Lung (tissue), 17 donors: ENCODE measurements at places on chromosomes 3 and 15. TPM values are rescaled to one million over a fixed set of nuclear protein-coding genes. Genes with fewer than 3 reads are reported as not detected.

Gene ATP13A5
- 1.1 TPM for total RNA-seq

Gene DNASE1L3
- 2.2 TPM for total RNA-seq

Gene SLC25A36
- total RNA-seq, result 289 TPM

Gene TRANK1
- total RNA-seq, result 34.3 TPM

Gene HHLA2
- total RNA-seq, result 4.8 TPM

Gene PLA1A
- total RNA-seq, result 1.8 TPM

Gene STRC
- total RNA-seq, result 0.40 TPM

Gene SV2B
- 2.8 TPM for total RNA-seq

Gene CPLX3
- not detected for total RNA-seq

DNA sequence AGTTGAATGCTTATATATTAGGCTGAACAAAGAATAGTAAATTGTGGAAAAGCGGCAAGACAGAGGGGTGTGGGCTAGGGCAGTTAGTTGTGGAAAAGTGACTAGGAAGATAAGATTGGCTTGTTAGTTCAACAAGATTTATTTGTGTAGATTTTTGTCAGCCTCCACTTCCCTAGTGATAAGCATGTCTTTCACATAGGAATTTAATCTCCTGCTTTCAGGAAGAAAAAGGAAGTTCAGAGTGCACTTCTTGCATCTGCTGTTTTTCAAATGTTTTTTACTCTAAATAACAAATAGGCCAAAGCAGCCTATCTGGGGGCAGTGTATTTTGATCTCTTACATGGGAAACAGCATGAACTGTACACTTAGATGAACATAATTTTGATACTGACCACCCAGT is 919.9 kb downstream of the NAALADL2 start:
- DNase-seq, result no peak

- DNase-seq, result no peak
Measured at GRCh38 chr3:191919491-191920026, 458.6 kb downstream of the PYDC2 start.

DNA sequence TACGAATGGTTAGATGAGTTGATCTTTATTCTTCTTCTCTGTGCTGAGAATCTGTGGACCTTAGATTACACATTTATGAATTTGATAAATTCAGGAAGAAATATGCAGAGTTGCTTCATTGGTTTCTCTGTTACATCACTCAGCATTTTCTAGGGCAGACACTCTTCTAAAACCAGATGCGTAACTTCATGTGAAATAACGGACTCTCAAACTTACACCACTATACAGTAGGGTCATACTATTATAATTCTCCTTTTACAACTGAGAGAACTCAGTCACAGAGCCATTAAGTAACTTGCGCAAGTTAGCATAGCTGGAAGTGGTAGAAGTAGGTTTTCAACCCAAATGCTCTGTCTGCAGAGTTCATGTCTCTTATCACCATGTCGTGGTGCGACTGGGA is 5.7 kb downstream of the TMEM207 start:
- no peak for DNase-seq

DNA sequence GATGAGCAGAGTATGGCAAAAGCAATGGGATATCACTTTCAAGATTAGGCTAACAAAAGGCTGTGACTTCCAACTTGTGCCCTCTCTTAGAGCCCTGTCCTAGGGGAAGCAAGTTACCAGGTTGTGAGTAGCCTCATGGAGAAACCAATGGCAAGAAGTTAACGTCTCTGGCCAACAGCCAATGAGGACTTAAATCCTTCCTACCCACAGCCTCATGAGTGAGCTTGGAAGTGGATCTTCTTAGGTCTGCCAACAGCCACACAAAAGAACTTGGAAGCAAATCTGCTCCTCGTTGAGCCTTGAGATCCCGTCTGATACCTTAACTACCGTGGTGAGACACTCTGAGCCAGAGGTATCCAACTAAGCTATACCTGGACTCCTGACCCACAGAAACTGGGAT is 5.7 kb downstream of the NME9 start:
- no peak for DNase-seq

GRCh38 chr3:15501126-15501525 is 20.4 kb downstream of the COLQ start:
- DNase-seq, result no peak

DNA sequence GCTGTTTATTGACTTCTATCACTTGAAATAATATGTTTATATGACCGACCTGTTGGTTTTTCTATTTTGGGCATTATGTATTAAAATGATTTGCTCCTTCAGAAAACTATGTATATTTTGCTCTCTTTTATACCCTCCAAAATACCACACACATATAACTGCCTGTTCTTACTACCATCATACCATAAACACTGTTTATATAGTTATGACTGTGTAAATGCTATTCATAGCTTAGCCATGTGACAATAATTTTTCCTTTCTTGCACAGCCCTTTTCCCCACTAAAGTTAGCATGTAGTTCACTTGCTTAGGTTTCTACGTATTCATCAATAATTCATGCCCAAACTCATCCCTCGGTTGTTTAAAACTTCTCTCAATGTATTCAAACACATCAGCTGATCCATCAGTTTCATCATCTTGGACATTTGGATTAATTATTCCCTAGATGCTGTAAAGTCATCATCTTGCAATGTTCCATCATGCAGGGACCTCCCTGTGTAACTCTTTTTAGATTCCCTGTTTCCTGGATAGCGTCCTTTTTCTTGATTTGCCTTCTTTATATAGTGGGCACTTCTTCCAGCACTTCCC is 8.2 kb upstream of the RYK start:
- no peak for DNase-seq

GRCh38 chr3:189282189-189282588 is 110.4 kb downstream of the TPRG1 start:
- no peak for DNase-seq

DNA sequence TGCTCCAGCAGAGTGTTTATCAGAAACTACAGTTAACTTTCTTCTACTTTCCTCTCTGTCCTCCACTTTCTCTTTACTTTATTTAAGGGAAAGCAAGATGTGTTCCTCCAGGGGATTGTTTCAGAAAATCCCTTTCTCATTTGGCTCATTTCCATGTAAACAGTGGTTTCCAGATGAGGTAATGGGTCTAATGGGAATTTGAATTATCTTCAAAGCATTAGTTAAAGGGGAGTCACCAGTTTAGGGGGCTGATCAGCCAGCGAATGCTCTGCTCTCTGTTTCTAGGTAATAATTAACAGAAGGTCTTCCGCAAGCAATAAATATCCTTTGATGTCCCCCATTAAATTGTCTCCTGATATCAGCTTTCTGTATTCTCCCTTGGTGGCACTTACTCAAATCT is 30.4 kb upstream of the ZNF639 start:
- DNase-seq, result peak; percentile 17

GRCh38 chr3:42443292-42443691 is 32.9 kb upstream of the LYZL4 start:
- no peak for DNase-seq

- DNase-seq, result no peak
Measured at GRCh38 chr3:171755015-171755589, 55.2 kb downstream of the PLD1 start.

- no peak for DNase-seq
Measured at GRCh38 chr3:13714251-13714916, 165.5 kb downstream of the FBLN2 start.

DNA sequence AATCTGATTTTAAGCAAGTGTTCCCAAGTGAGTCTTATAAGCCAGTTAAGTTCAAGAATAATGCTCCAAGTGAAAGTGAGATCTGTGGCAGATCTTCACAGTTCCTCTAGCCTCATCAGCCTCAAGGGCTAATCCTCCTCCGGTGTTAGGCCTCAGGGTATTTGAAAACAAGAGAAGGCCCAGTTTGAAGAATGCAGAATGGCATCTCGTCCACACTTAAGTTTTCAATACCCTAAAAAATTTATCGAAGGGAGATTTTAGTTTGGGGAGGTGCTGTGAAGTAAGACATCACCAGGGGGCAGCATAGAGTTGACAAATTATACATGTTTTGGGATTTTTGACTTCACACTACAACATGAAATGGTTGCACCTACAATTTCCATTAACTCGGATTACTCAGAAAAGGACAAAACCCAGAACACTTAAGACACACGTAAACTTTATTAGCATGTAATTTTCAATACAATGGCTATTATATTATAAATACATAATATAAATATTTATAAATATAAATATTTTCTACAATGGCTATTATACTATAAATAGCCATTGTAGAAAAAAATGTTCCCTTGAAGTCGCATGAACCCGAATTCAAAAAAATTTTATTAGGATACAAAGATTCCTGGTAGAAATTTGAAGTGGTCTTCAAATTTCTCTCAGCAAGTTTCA is 2.3 kb upstream of the TMEM266 start:
- peak; percentile 63 for DNase-seq

DNA sequence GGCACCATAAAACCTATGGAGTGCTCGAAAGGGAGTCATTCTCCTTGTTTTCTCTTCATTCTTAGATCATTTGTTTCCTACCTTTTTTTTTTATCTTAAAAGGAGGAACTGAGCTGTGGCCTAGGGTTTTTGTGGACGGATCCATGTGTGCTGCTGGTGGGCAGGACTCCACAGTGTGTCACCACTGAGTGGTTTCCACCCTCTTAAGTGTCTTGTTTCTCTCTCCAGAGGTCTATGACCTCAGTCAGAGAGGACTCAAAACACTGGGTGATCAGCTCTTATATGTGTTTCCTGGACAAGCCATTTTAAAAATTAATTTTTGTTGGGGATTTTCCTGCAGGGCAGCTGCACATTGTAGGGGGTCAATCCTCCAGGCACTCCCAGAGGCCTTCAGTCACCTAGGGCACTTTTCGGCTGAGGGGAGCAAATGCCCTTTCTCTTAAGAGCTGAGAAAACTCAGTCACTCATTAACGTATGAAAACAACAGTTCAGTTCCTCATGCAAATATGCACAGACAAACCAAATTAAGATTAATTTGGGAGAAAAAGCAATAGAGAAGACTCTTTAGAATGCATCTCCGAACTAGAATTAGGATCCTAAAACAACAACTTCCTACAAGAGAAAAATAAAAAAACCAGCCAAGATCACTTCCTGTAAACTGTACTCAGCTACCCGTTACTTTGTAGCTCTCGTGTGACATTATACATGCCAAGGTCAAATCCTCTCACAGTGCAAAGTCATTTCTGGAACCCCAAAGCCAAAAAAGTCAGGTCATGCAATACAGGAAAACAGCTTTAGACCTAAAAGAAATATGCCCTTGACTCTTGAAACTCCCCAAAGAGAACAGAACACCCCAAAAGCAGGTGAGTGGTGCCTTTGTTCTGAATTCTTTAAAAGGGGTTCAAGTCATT is 27.6 kb upstream of the FAM3D start:
- DNase-seq, result no peak

- DNase-seq, result no peak
Measured at GRCh38 chr3:152175528-152175889, 93.2 kb upstream of the MBNL1 start.

GRCh38 chr3:187986514-187986934 is 167.4 kb upstream of the LPP start:
- DNase-seq, result no peak

DNA sequence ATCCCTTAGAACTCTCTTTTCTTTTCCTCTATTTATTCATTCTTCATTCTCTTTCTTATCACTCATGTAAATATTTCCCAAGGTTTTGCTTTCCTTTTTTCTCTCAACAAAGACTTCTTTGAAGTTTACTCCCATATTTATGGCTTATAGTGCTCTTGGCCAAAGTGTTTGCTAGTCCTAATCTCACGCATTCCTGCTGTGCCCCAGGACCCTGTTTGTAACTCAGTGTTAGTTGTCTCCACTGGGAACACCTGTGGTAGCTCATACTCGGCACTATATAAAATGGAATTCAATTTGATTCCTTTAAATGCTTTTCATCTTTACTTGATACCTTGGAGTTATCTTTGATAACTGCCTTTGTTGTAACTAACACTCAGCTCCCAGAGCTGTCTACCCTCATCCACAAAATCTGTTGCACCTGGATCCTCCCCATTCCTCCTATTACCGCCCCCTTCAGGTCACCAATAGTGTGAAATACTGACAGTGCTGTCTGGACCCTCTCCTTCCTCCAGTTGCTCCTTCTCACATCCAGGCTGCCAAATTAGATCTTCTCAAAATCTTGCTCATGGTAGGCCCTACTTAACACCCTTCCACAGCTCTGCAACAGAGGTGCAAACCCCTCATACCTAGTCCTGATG is 76.8 kb downstream of the TIGIT start:
- DNase-seq, result no peak

DNA sequence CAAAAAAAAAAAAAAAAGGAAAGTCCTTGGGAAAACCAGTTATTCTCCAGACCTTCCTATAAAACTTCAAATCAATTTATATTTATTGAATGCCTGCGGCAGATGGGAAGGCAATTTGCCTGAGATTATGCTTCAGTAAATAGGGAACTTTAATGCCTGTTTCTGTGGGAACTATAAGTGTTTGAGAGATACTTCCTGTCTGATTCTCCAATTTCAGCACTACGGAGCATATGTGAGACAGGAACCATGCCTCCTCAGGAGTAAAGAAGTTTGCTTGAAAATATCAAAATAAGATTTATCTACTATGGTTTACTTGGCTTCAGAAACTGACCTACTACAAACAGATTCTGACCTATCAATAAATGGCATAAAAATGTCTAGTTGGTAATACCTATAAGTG is 135.5 kb downstream of the CBLB start:
- DNase-seq, result no peak

GRCh38 chr3:157046520-157046919 is 113.4 kb downstream of the CCNL1 start:
- DNase-seq, result no peak

DNA sequence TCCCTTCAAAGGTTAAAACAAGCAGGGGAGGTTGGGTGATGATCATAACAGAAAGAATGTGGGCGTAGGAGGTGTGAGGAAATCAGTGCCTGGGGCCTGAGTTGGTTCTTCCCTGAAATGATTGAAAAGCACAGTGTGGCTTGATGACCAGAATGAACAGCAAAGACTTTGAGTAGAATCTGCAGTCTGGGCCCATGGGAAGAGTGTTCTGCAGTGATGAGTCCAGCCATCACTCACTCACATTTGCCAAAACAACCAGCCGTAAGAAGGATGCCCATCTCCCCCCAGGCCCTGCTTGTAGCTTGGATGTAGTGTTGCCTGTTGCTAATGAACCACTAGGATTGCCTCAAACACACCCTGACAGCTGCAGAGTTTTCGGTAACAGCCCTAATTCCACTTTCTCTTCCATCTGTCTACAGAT is 67.9 kb downstream of the VGLL3 start:
- DNase-seq, result peak; percentile 71
